ENCODE measurements at places on chromosomes 1 and 21.

GRCh38 chr1:165678509-165678908 is 19.9 kb downstream of the ALDH9A1 start:
- peak; percentile 17 for DNase-seq

- DNase-seq, result no peak
Measured at GRCh38 chr21:36815284-36815683, 116.4 kb downstream of the SIM2 start.

DNA sequence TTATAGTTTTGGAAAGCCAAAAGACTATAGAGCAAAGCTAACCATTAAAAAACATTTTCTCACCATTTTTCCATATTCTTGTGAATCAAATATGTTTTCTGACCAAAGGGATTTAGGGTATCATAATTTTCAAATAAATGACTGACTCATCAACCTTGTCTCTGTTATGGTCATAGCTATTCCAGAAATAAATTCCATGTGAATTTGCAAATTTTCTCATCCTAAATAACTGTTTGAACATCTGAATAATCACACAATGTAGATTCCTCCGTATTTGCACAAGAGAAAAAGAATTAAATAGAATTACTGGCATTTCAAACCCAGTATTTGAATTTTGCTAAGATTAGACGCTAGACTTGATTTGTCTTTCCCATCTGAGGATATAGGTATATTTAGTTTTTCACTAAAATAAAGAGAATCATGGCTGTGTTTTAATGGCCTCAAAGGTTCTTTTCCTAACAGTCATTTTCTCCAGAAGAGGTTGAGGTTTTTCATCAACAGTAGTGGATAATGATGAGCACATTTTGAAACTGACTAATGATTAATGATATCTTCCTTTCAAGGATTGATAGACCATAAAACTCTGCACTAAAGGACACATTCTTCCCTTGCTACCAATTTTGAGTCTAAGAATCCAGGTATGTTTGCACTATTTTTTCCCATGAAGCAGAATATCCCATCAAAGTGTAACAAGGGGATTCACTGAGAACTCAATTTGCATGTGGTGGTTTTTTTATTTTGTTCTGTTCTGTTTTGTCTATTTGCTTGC is 9.5 kb upstream of the DUSP23 start:
- no peak for DNase-seq

- no peak for DNase-seq
Measured at GRCh38 chr1:215651867-215652266, 84.8 kb downstream of the KCTD3 start.

- peak; percentile 18 for DNase-seq
Measured at GRCh38 chr1:219416598-219417238, 196.2 kb downstream of the ZC3H11B start.

GRCh38 chr1:8684590-8684989 is 132.8 kb downstream of the RERE start:
- DNase-seq, result no peak

- DNase-seq, result peak; percentile 12
Measured at GRCh38 chr1:83931658-83932253, 67.2 kb downstream of the TTLL7 start.

DNA sequence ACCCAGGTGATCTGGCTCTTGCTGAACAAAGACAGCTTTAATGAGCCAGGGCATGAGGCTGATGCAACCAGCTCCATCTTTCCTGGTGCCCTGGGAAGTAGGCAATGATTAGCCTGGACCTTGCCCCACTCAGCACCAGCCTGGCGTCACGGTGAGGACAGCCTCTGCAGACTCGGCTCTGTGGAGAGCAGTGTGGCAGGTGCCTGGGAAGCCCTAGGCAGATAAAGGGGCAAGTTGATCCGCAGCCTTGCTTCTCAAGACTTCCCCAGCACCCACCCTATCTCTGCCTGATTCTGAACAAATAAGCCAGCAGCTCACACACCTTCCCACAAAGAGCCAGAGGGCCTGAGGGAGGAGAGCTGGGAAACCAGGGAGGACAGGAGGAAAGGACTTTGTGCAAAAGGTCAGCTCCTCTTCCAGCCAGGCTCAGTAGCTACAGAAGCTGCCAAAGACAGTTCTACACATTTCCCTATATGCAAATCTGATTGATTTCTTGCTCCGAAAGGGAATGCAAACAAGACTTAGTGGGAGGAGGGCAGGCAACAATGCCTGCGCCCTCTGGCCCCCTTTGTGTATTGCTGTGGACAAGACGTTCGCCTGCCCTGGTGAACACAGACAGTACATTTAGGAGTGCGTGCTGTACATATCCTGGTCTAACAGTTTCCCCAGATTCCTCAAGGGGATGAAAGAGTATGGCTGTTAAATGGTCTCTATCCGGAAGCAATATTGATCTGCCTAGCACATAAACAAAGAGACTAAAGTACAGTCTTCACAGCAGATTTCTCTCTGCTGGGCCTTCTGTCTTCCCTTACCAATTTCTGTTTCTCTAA is 63.8 kb downstream of the BCAR3 start:
- DNase-seq, result no peak

- peak; percentile 96 for DNase-seq
Measured at GRCh38 chr1:185565302-185565701, 168.9 kb upstream of the HMCN1 start.

DNA sequence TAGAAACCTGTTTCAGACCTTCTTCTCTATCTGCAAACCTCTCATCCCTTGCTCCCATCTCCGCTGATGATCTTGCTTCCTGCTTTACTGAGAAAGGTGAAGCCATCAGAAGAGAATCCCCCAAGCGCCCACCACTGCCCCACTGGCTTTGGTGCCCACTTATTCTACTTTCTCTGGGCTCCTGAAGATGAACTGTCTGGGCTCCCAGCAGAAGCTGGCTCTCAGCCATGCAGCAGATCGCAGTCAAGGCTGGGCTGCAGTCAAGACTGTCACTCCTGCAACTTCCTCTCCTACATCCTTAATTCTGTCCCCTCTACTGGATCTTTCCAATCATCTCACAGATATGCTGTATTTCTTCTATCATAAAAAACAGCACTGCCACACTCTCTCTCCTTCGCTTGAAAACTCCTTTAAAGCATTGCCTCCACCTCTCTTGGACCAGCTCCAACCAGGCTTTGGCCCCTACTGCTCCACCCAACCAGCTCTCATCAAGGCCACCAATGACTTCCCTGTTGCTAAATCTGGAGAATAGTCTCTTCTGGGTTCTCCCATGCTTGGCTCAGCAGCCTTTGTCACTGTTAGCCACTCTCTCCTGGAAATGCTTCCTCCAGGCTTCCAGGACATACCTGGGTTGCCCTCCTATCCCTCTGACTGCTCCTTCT is 25.8 kb downstream of the TRIM62 start:
- no peak for DNase-seq

GRCh38 chr1:111633736-111634247 is 14.2 kb downstream of the RAP1A start:
- DNase-seq, result no peak

- no peak for DNase-seq
Measured at GRCh38 chr21:43974791-43975468, 37.2 kb upstream of the TRAPPC10 start.

DNA sequence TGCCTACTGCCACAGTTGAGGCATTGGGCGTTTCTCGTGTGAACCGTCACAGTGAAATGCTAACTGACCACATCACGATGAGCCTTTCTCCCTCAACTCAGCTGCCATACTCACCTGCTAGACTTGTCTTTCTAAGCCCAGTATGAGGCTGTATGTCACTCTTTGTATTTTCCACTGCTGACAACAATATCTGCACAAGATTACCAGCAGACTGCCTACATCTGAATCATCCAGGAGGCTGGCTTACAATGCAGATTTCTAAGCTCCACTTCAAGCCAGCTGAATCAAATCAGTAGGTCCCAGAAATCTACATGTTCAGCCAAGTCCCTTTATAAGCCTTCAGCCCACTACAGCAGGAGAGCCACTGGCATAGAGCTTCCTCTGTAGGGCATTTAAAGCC is 355.0 kb upstream of the DUSP10 start:
- DNase-seq, result peak; percentile 8

DNA sequence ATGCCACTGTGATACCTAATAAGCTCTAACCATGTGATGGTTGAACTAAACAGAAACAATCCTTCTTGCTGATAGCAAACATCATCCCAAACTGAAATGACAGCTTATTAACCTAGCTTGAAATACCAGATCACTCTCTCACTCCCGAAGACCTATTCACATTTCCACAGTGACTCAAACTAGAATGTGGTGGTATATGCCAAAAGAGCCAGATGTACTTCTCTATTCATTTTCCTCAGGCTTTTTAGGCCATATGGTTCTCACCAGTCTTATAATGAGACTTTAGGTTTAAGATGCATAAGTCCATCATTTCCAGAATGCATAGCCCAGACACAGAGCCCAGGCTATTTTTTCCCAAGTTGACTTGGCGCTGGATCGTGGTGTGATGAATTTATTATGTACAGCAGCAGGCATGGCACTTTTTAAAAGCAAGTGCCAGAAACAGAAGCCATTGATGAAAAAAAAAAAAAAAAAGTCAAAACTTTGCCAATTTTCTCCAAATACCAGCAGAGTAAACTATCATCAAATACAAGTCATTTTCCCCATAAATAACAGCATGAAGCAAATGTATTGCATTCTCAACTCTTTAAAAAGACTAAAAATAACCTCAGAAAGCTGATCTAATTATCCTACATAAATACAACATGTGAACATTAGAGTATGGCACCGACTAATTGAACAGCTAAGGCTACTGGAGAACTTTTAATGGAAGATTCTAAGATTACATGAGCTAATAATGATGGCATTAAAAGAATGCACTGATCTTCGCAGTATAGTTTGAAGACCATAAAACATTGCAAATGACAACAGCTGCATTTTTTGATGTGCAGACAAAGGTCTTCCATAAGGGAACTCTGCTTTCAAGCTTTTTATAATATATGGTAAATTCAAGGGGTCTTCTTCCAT is 365.4 kb downstream of the LRRIQ3 start:
- DNase-seq, result peak; percentile 16

- peak; percentile 46 for DNase-seq
Measured at GRCh38 chr1:67721650-67722291, 36.8 kb downstream of the GADD45A start.

- DNase-seq, result no peak
Measured at GRCh38 chr1:184359909-184360308, 26.9 kb upstream of the C1orf21 start.

DNA sequence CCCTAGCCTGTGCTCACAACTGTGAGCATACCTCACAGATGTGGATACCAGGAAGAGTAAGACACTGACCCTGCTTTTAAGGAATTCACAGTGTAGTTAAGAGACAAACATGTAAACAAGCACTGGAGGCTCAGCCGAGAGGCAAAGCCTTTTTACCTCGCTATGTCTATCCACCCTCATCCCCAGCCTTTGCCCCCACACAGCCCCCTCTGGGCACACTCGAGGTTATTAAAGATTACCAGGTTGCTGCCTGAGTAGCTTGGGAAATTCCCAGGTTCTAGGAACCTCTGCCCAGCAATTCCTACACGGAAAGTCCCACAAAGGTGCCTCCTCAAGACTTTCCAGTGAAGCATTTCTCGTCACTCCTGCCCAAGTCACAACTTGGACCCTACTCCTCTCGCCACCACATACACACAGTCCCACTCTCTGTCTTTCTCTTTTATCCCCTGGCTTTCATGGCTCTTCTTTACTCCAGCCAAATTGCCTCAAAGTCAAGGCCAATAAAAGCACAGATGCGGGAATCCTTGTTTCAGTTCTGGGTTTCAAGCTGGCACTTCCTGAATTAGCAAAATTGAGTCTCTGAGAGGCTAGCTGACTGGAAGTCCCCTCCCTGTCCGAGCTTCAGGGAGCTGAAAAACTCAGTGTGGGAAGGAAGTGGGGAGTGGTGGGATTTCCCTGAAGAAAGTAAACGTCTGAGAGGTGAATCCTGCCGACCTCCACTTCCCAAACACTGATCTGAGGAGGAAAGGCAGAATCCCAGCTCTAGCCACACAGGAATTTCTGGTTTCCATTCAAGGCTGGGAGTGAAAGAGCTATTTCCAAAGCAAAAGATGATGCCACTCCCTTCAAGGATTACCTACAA is 7.6 kb downstream of the DENND2D start:
- DNase-seq, result no peak

DNA sequence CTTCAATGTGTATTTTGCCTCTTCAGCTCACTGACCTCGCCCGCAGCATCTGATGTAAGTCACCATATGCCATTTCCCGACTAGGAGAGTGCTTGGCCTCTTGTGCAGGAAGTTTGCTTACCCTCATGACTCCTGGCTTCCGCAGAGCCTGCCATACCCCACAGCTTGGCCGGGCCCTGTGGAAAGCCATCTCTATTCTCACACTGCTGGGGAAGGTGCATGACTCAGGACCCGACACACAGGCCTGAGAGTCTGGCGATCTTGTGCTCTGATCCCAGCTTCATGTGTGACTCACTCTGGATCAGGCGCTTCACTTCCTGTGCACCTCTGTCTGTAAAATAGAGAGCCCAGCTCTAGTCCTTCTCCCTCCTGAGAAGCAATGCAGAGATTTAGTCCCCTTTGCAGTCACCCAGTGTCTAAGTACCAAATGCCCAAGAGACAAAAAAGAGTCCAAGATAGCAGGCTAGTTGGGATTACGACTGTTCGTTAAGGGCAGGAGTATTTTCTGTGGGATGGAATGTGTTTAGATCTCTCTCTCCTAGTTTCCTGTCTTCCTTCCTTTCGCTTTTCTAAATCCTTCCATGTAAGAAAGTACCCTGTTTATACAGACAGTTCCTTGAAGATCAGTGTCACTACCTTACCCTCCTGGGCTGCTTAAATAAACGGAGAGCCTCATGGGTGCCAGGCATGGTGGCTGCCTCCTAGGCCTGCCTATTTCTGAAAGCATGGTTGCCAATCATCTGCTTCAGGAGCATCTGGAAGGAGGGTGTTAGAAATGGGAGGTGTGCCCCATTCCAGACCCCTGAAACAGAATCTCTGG is 62.8 kb upstream of the KIF26B start:
- DNase-seq, result peak; percentile 98

DNA sequence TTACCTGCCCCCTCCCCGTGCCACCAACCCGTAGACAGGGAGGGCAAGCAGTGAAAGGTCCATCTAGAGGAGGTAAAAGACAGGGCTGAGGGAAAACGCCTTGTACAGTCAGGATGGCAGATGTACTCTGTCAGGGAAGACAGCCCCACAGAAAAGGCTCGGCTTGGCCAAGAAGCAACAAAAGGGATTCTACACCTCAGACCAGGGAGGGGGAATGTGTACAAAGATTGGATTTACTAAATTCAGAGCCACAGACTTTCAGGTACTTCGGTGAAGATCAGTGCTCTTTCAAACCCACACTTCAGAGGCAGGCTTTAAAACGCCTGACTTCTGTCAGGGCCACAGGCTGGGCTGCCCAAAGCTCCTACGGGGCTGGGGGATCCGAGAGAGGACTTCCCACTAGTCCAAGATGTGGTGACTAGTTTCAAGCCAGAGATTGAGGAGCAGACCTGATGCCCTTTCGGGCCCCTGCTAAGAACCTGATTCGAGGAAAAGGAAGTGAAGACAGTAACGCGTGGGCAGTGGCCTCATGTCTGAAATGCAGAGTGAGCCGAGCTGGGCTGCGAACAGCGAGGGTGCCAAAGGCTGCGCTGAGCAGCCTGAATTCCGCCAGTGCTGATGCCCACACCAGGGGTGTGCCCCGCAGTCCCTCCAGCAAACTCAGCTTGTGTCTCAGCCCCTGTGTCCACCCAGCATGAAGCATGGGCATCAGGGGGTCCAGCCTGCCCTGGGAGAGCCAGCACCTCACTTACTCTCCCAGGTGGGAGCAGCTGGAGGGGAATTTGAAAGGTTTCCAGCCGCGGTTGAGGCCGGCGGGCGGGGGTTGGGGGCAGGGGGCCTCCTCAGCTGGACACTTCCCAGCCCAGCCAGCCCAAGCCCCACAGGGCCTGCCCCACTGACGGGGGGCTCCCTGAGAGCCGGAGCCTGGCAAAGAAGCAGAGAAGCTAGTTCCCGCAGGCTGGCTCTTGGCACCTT is 36.2 kb downstream of the KIAA1614 start:
- no peak for DNase-seq

Measured in astrocyte (in vitro differentiated cells and primary cell).